ENCODE measurements at places on chromosomes 7 and 10. TPM values are rescaled to one million over a fixed set of nuclear protein-coding genes. Genes with fewer than 3 reads are reported as not detected.

GRCh38 chr10:62025134-62025794, 123.8 kb downstream of the ARID5B start:
- DNase-seq = no peak

DNA sequence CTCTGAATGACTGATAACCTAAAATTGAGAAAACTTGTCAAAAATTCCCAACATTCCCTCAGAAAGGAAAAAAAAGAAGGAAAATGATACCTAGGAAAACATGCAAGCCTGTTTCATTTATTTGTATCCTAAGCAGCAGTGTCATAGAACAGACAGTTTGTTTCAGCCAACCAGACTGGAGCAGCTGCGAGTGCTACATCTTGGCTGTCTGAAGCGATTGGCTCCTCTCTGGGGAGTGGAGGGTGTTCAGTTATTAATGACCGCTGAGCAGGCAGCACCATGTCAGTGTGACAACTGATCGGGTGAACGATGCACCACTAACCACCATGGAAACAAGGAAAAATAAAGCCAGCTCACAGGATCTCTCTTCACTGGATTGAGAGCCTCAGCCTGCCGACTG, at the start of gene LRRN3:
LRRN3 (plus strand) TSS at position 282 of the 400 bp plus-strand sequence. CDS start 31,646 bp downstream, outside the sequence.
- no peak for DNase-seq

DNA sequence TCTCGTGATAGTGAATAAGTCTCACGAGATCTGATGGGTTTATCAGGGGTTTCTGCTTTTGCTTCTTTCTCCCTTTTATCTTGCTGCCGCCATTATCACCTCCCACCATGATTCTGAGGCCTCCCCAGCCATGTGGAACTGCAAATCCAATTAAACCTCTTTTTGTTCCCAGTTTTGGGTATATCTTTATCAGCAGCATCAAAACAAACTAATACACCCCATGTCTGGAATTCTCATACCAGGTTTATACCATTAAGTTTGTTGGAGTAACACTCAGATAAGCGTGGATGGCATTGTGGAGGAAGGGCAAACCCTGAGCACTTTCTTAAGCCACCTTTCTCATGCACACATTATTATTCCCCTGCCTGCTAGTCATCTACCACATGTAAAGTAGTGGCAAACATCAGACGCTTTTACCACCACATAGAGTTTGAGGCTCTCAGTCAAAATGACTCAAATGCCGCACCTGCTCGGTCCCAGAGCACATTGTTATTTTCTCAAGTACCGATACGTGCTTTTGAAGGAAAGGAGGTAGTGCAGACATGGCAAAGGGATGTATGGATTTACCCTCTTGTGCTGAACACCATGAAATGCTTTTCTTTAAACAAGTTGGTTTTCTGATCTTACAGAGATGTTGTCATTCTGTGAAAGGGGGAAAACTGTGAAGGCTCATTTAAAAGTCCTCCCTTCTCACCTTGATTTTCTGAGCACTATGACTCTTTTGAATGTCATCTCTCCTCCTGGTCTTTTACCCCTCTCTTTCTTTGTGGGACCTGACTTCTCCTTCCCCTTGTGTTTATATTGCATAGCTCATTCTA, 429.7 kb downstream of the EXOC4 start:
- no peak for DNase-seq

DNA sequence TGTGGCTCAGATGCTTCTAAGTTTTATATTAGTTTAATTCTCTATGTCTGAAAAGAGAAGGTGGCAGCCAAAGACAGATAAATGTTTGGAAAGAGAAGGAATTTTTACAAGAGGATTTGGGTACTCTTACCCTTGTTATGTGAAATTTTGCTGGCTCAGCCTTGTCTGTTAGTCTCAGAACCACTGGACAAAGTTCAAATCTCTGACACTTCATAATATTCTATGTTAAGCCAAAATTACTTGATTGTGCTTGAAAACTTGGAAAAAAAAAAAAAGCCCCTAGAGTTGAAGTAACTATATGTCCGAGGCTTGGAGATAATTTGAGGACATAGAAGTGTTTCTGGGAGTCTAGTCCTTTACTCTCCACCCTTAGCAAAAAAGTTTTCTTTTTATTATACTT, 1079.3 kb upstream of the LRRTM3 start:
- no peak for DNase-seq

DNA sequence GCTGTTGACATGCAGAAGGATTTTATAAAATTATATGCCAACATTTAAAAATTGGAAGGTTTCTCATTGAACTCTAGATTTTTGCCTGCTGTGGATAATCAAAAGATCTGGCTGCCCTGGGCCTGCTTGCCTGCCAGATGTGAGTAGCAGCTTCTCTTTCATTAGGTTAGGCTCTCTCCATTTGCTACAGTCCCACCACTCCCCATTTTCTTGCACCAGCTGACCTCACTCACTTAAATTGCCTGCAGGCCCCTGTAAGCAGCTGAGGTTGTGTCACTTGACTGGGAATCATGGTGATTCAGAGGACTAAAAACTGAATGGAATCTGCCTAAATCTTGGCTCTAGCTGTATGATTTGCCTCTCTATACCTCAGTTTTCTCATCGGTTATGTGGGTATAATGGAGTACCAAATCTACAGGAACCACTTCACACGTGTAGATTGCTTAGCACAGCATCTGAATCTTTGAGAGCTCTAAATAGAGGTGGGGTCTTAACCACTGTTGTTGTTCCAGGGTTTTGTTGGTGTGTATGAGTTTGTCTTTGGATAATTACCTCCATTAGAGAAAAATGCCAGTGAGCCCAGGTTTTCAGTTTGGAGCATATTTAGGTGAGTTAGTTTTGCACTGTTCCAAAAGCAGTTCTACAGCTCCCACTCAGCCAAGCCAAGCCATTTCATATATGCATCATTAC, 18.6 kb upstream of the RAPGEF5 start:
- no peak for DNase-seq

PRSS58 gene
- not detected for total RNA-seq

DNA sequence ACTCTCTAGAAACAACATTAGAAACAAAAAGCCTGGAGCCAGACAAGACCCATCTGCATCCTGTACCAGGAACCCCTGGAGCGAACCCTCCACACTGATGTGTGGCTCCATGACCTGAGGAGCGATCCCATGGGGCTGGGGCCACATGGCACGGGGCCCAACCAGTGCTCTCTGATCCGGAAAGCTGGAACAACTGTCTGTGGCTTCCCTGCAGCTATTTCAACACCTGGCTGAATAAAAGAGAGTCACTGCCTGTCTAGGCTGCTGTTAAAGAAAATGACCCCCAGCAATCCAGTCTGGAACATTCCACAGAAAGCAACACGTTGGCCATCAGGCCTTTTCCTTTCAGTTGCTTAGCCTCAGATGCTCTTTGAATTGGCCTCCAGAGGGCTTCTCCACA, 20.9 kb downstream of the UROS start:
- no peak for DNase-seq

DNA sequence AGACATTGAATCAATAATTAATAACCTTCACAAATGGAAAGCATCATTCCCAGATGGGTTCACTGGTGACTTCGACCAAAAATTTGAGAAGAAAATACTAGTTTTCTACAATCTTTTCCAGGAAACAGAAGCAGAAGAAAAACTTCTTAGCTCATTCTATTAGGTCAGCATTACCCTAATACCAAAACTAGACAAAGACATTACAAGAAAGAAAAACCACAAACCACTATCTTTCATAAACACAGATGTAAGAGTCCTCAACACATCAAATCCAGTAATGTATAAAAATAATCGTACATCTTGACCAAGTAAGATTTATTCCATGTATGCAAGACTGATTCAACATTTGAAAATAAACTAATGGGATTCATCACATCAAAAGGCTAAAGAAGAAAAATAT, 64.0 kb upstream of the CDK1 start:
- no peak for DNase-seq

GRCh38 chr7:130622866-130623265, 45.7 kb downstream of the COPG2 start:
- DNase-seq = no peak

DNA sequence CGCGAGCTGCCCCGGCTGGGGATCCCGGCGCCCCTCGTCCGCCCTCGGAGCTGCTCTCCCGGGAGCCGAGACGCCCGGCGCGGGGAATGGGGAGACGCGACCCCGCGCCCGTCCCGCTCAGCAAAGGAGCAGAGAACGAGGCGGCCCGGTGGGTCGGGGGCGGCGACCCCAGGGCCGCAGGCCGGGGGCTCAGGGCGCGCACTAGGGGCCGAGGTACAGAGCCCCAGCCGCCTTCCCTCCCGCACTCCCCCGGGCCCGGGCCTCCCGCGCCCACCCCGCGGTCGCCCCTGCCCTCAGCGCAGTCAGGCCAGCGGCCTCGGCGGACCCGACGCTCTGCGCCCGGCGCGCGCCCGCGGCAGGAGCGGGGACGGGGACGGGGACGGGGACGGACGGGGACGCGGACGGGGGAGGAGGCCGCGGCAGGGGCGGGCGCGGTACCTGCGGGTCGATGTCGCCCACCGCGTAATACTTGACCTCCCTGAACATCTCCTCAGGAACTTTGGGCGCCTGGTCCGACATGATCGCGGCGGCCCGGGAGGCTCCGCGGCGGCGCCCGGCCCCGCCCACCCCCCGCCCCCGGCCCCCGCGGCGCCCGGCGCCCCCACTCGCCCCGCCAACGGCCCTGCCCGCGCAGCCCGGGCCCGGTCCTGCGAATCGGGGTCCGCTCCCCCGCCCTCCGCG, 373 bp downstream of the PAXIP1 start:
- DNase-seq = peak; percentile 49

DNA sequence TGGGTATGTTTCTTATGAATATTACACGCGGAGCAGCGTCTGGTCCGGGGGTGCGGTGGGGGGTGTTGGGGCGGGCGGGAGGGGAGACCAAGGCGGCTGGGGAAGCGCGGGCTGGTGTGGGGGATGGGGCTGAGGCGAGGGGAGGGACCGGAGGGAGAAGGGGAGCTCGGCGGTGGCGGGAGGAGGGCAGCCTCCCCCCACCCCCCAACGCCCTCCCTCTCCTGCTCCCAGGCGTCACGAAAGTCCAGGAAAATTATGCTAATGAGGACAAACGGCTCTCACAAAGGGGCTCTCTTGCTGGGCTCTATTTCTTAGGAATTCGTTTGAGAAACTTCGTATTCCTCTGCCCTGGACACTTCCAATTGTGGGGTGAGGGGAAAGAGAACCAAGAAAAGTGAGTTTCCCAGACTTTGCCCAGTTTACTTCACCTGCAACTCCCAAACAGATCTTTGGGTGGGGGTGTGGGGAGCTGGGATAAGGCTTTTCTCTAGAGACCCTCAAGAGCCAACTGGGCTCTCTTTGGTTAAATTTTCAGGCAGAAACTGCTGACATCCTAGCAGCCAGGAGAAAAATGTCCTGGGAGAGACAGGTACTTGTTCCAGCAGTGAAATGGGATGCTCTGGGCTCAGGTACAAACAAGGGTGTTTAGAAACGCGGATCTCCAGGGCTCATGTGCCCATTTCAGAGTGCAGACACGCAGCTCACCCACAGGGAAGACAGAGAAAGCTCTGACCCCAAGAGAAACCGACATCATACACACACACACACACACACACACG, 11.7 kb upstream of the HOXA2 start:
- peak; percentile 76 for DNase-seq

GRCh38 chr10:116848032-116848943, 1.0 kb upstream of the ENO4 start:
- no peak for DNase-seq

DNA sequence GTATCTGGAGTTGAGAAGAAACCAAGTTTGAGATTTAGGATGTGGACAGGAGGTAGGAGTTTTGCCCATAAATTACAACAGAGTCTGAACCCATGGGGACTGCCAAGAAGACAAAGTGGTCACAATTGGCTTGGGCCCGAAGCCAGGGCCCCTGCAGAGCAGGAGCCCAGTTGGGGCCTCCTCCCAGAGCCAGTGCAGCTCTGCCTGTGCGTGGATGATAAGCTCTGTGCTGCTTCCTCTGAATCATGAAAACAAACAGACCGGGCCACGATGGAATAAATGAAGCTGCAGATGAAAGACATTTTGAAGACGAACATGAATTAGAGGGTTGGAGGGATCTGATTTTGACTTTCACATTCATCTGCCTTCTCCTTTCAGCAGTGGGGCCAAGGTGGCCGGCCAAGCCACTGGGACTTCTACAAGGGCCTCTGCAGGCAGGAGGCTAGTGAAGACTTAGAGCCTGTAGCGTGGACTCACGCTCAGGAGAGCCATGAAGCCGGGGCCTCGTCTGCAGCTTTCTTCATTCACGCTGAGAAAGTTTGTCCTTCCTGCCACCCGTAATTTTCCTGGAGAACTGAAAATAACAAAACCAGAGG, 156.8 kb upstream of the LYZL1 start:
- no peak for DNase-seq

DNA sequence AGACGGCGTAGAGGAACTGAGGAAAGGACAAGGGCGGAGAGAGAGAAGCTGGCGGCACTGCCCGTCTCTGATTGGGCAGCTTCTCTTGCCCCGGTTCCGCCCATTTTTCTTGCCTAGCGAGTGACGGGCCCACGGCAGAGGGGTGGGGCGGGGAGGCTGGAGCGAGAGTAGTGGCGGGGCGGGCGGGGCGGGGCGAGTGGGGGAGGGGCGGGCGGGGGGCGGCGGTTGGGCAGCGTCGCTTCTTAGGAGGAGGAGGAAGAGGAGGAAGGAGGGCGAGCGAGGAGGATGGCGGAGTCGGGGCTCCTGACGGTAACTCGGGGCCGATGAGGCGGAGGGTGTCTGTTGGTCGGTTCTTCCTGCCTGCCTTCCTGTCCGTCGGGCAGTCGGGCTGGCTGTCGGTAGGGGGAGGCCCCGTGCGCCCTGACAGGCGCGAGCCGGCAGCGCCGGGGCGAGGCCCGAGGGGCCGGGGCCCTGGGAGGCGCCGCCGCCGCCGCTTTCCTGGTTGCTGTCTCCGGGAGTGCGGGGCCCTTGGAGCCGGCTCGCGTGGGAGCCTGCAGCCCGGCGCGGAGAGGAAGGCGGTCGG, at the start of gene SHOC2:
SHOC2 (plus strand) TSS at position 256 of the 583 bp plus-strand sequence. CDS start 44,755 bp downstream, outside the sequence.
- peak; percentile 98 for DNase-seq

NODAL gene
- total RNA-seq = not detected
